ENCODE measurements at places on chromosomes 13 and 19. TPM values are rescaled to one million over a fixed set of nuclear protein-coding genes. Genes with fewer than 3 reads are reported as not detected.

The UBE2L5 gene
- total RNA-seq: not detected

The CPB2 gene
- not detected for total RNA-seq

The FLT3LG gene
- total RNA-seq: 4.7 TPM

The IGFLR1 gene
- total RNA-seq: 2.6 TPM

The TMPRSS9 gene
- total RNA-seq: not detected

The TNNI3 gene
- total RNA-seq: not detected

The NLRP12 gene
- 0.58 TPM for total RNA-seq

The VSTM2B gene
- total RNA-seq: not detected

The ZNF667 gene
- total RNA-seq: 1.6 TPM

The GARIN5B gene
- not detected for total RNA-seq

The ZNF415 gene
- total RNA-seq: 0.69 TPM
